ENCODE measurements at places on chromosomes 4 and X.

- DNase-seq, result no peak
Measured at GRCh38 chr4:107006218-107006617, 29.9 kb downstream of the DKK2 start.

- DNase-seq, result no peak
Measured at GRCh38 chrX:142250502-142250901, 45.4 kb upstream of the MAGEC2 start.

GRCh38 chrX:109351557-109351956, 130.3 kb downstream of the GUCY2F start:
- DNase-seq, result no peak

GRCh38 chr4:33996075-33996718, 2248.1 kb downstream of the ARAP2 start:
- DNase-seq, result no peak

- DNase-seq, result no peak
Measured at GRCh38 chr4:186017801-186018200, 51.2 kb upstream of the TLR3 start.
